COLO829 (cell line): ENCODE measurements at places on chromosomes 4 and X.

DNA sequence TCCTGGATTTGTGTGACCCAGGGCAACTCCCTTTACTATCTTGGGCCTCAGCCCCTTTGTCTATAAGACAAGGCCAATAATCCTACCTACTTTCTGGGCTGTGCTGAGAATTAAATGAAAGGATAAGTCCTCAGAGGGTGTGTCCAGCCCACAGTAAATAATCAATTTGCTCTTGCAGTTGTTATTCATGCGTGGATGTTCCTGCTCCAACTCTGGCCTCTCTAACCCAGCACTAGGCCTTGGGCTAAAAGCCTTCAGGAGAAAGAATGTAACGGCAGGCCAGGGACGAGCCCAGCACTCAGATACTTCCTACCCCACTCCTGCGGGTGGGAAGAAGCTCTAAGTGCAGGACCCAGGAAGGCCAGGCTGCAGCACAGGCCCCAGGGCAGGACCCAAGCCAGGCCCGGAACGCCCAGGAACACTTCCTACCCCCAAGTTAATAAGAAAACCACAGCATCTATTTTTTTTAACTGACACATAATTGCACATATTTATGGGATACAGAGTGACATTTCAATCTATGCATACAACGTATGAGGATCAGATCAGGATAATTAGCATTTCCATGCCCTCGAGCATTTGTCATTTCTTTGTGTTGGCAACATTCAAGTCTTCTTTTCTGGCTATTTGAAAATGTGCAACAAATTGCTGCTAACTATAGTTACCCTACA is 179.6 kb upstream of the RBPJ start:
- DNase-seq, result no peak

DNA sequence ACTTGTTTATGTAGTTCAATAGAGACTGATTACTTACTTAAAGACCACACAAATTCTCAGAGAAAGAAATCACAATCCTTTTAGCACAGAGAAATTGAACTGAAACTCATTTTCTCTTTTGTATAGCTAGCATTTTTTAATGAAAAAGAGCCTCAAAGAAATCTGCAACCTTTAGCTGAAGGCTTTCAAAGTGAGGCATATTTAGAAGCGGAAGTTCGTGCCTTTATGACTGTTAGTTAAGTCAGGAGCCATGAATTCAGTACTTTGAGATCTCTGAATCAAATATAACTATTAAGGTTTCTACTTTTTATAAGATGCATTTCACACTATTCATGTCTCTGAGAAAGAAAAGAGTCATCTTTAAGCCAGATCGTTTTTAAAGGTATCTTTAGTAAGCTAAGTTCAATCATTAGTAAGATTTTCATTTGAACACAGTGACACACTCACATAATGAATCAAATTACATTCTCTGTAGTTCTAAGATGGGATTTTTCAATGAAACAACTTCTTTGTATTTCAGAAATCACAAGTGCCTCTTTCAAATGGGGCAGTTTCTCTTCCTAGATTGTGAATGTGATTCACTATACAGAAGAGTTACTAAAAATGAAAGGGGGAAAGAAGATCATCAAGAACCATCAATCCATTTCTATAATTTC is 61.4 kb downstream of the SMARCA1 start:
- peak; percentile 54 for DNase-seq

- DNase-seq, result no peak
Observed at GRCh38 chrX:38675856-38676255, 114.5 kb downstream of the TSPAN7 start.

DNA sequence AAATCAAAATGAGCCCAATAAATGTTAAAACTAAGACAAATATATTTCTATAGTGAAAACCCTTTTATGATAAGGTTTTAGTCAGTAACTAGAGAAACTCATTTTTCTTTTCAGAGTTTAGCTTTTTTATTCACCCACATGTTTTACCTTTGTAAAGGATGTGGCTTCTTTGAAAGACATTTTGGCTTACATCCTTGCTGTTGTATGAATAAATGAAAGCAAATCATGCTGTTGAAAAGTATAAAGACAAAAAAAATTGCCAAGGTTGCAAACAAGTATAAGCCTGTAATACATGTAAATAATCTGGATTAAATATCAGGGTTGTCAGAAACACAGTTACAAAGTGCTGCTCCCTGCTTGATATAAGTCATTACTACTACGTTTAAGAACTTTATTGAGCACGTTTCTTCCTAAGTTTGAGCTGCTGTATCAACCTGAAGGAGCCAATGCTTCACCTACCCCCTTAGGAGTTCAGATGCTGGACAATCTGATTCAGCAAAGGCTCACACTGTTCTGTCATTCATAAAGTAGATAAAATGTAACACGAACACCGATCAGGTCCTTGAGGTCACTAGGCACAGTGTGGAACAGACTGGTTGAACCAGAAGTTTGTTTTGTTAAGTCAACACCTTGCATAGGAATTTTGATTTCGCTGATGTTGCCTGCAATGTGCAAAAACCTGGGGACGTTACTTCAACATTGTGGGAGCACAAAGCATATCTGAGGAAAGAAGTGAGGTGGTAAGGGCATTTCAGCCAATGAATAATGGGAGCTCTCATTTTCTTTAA is 321.2 kb upstream of the BMP3 start:
- no peak for DNase-seq

- DNase-seq, result peak; percentile 8
Observed at GRCh38 chr4:61332693-61333092, 132.6 kb downstream of the ADGRL3 start.

- DNase-seq, result peak; percentile 70
Observed at GRCh38 chr4:53118676-53119075, 247.2 kb downstream of the SCFD2 start.

- DNase-seq, result no peak
Observed at GRCh38 chr4:23323436-23323835, 566.4 kb downstream of the PPARGC1A start.

- no peak for DNase-seq
Observed at GRCh38 chrX:18997916-18998315, 14.0 kb upstream of the PHKA2 start.
